Left lobe of liver (tissue), 2 donors: ENCODE measurements at places on chromosomes 4 and X.

GRCh38 chr4:139692309-139693012 is 26.8 kb downstream of the MGST2 start:
- peak; percentile 67 for DNase-seq

- no peak for DNase-seq
Measured at GRCh38 chr4:38738940-38739803, 43.6 kb downstream of the TLR10 start.

DNA sequence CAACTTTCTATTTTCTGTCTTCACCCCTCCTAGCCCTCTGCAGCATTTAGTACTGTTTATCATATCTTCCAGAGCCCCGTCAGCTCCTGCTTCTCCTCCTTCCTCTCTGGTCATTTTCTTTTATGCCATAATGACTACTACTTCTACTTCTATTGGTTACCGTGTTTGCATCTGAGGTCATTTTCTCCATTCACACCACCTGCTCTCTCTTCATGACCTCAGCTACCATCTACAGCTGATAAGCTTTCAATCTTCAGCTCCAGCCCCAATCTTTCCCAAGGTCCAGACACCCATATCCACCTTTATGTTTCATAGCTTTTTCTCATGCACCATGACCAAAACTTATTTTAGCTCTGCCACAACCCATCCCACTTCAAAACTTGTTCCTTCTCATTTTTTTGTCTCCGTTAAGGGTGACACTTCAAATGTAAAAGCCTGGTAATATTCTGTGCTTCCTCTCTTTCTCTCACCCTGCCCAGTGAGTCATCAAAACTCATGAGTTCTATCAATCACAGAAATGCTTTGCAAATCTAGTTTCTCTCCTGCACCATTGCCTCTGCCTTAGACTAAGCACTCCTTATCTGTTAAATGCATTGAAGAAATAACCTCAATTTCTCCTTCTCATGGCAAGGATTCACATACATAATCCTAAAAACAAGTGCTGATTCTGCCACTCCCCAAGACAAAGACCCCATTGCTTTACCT is 71.3 kb upstream of the IQCM start:
- DNase-seq = no peak

DNA sequence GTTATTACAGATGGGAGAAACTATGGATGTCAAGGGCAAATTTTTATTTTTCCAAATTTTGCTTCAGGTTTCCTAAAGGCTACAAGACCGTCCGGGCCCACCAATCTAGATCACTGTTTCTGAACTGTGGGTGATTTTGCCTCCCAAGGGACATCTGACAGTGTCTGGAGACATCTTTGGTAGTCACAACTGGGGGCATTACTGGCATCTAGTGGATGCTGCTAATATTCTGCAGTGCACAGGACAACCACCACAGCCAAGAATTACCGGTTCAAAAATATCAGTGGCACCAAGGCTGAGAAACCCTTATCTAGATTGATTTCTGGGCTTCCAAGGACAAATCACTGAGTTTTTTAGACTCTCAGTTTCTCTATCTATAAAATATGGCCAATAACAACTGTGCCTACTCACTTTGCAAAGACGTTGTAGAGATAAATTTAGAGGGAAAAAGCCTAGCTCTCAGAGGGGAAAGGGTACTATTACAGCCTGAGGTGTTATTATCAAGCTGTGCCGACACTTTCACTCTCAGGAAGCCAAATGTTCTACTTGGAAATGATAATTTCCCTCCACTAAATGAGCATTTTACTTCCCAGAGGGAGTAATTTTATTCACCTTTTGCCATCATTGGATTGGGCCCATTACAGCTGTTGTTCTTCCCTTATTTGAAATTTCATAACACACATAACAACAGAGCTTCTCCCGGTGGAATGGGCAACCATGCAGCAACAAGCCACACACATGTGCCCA is 442.1 kb downstream of the CENPC start:
- no peak for DNase-seq

- DNase-seq = no peak
Measured at GRCh38 chr4:52638717-52639116, 20.4 kb downstream of the USP46 start.

- DNase-seq = peak; percentile 70
Measured at GRCh38 chr4:129095811-129096454, at the start of gene C4orf33. C4orf33 (plus strand) TSS chr4:129096152; CDS start chr4:129102611, 6,459 bp downstream.

DNA sequence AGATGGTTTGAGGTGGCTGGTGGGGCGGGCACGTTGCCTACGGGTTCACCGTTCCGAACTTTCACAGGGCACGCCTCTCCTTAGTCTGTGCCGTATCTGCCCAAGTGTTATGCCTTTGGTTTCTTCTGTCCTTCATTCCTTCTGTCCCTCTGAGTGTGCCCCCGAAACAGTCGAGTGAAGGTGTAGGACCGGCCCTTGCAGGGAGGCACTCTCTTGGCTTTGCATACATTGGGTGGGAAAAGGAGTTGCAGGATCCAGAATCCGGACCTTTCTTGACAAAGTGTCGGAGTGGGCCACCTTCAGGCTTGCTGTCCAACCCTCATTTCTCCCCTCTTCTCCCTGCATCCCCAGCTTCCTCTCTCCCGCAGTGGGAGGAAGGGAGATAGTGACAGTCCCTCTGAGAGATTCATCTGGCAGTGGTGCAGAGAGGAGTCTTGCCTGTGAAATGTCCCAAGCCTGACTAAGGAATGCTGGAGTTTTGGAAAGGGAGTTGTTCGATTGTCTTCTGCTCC is 569 bp downstream of the ARFIP1 start:
- DNase-seq = no peak

DNA sequence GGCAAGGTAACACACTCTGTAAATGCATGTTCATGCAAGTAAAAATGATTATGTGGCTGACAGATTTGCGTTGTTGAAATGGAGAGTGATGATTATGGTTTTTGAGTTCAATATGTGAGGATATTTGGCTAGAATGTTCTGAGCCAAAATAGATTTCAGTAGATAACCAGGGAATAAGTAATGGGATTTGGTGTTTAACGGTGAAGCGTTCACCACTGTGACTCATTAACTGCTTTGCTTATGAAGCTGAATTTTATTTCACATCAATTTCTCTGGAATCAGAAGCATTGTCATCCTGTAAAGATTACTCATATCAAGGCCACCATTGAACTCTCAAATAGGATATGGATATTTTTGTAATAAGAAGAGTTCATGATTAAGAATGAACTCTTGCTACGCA is 11.7 kb downstream of the AFP start:
- no peak for DNase-seq

DNA sequence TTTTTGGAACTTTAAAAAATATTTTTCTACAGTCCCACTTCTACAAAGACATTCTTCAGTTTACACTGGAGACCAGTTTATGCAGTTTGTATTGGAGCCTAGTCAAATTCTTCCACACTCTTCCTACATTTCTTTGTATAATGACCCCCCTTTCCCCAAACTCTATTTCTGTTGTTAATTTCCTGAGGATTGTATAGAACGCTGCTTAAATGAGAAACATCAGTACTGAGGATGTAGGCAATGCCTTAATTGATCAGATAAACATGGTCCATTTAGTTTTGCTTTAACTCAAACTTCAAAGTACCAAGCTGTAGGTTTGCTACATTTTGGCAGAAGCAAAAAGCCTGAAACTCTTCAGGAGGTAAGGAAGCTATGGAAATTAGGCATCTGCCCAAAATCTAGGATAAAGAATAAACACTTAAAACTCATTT is 155.5 kb downstream of the SLC7A11 start:
- DNase-seq = no peak

- no peak for DNase-seq
Measured at GRCh38 chr4:140243278-140243753, 89.3 kb upstream of the MAML3 start.

DNA sequence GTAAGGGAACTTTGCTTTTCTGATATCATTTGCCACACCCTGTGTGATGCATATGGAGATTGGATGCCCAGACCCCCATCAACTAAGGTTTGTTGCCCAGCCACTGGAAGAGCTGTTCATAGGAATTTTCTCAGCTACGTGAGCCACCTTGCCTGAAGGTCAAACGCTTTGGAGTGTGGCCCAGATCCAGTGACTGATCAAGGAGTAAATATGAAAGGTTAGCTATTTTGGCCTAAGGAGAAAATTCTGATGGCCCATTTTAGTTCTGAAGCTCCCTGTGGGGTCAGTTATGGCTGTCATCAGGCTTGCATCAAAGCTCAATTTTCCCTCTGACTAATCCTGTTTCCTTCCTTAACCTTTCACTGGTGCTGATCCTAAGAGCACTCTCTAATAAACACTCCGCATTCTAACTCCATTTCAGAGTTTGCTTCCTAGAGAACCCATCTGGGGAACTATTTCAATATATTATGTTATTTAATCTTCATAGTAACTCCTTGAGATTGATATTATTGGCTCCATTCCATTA is 407.7 kb downstream of the SPRY1 start:
- no peak for DNase-seq

GRCh38 chr4:41427931-41428600 is 109.9 kb upstream of the LIMCH1 start:
- no peak for DNase-seq

DNA sequence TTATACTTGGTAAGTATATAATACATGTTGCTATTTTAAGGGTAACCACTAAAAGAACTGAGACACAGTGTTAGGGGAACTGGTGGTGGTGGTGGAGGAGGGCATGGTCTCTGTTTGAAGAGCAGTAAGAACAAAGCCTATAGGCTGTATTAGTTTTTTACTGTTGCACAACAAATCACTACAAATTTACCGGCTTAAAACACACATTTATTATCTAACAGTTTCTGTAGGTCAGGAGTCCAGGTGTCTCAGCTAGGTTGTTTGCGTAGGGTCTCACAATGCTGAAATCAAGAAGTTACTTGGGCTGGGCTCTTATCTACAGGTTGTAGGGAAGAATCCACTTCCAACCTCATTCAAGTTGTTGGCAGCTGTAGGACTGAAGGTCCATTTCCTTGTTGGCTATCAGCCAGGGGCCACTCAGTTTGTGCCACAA is 52.6 kb downstream of the CASK start:
- no peak for DNase-seq

GRCh38 chr4:107893171-107894137 is 37.9 kb upstream of the CYP2U1 start:
- no peak for DNase-seq

DNA sequence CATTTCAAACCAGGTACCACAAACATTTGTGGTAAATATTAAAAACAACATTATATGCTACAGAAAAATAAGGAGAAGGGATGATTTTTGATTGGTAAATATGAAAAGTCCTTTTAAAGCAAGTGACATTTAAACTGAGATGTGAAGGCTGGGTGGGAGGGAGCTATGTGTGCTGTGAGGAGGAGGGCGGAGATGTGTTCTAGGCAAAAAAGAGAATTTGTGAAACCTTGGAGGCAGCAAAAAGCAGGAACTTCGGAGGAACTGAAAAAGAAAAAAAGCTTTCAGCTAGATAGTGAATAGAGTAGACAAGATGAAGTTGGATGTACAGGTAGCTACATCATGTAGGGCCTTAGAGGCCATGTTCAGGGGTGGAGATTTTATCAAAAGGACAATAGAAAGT is 10.1 kb upstream of the ARAP2 start:
- no peak for DNase-seq

GRCh38 chr4:121989715-121990114 is 37.9 kb upstream of the TRPC3 start:
- DNase-seq = no peak

GRCh38 chr4:174198396-174198795 is 85.1 kb downstream of the FBXO8 start:
- no peak for DNase-seq

GRCh38 chr4:151184523-151185458 is 85.4 kb downstream of the RPS3A start:
- DNase-seq = no peak

DNA sequence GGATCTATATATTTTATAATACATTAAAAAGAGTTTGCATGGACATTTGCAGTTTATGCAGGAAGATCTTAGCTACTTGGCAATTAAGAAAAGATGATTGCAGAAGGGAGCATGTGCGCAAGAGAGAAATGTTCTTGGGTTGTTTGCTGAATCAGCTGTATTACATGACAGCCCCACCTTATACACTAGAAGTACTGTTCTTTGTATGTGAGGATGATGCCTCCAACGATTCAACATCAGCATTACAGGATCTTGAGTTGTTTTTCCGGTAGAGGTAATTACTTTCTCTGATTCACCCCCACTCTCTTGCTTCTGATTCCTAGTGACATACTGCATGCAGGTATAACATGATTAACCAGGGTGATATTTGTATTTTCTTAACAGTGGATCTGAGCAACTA is 140.8 kb downstream of the PCDH7 start:
- DNase-seq = no peak

- DNase-seq = peak; percentile 23
Measured at GRCh38 chr4:184387351-184387750, 87.0 kb downstream of the IRF2 start.

GRCh38 chrX:12932244-12932643 is 25.8 kb downstream of the TLR8 start:
- no peak for DNase-seq

DNA sequence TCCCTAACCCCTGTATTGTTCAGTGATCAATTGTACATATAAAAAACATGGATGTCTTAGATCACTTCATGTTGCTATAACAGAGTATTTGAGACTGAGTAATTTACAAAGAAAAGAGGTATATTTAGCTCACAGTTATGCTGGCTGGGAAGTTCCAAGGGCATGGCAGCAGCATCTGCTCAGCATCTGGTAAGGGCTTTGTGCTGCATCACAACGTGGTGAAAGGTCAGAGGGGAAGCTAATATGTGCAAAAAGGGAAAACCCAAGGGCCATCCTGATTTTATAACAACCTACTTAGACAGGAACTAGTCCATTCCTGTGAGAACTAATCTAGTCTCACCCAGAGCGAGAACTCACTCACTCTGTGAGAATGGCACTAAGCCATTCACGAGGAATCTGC is 128.2 kb upstream of the OTUD4 start:
- DNase-seq = no peak

DNA sequence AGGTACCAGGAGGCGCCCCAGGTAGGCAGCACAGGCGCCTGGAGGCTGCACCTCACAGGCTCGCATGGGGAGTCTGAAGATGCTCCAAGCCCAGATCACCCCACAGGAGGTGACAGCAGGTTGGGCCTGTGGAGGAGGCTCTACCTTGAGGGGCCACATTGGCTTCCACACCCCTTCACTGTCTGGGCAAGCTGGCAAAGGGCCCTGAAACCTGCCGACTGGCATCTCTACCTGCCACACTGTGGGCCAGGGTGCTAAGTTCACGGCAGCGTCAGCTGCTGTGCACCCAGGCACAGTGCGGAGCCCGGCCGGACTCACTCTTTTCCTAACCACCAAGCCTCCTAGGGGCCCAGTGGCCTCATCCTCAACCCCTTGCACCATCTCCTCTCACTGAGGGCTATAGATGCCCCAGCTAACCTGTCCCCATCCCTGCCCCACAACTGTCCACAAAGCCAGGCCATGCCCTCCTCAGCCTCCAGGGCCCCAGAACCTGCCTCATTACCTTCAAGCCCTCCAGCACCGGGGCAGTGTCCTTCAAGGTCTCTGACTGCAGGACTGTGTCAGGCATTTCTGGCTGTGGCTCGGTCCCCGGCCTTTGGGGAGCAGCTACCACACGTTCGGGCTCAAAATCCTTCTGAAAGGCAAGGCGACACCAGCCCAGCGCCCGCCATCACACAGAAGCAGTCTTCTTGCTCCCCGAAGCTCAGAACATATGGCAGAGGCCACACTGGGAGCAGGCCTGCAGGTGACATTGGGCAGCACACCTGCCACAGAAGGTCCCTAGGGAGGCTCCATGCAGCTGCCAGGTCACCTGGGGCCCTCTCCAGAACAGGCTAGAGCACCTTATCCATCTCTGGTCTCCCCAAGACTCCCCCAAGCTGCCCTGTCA is 28.8 kb downstream of the FGFR3 start:
- DNase-seq = peak; percentile 44

- no peak for DNase-seq
Measured at GRCh38 chrX:122641826-122642225, 542.3 kb upstream of the GRIA3 start.

GRCh38 chr4:125741825-125742452 is 427.2 kb downstream of the FAT4 start:
- no peak for DNase-seq
